ENCODE measurements at places on chromosomes 4 and X. TPM values are rescaled to one million over a fixed set of nuclear protein-coding genes. Genes with fewer than 3 reads are reported as not detected.

PCDH11X gene
- total RNA-seq = not detected

MAGEA1 gene
- not detected for total RNA-seq

DNA sequence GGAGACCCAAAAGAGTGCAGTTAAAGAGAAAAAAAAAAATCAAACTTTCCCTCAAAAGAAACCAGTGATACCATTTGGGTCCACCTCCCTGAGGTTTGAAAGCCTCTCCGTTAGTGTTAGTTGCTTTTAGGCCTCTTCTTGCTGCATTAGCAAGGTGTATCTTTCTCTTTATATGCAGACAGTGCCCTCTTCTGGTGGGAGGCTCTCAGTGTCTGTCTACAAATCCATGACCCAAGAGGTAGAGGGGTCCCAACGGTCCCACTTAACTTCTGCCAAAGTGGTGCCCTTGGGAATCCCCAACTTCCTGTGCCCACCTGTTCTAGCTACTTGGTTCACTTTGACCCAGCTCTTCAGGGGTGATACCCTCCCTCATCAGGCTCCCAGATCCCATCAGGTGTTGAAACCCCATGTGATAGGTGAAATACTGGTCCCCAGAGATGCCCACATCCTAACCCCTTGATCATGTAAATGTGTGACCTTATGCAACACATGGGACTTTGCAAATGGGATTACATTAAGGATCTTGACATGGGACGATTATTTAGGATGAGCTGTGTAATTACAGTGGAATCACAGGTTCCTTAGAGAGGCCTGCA lies 63.7 kb upstream of the CD99 start:
- no peak overlapping the region for H3K4me3 ChIP-seq
- DNase-seq = peak; percentile 69
- H3K27ac ChIP-seq = peak overlapping the region; percentile 56
- H3K36me3 ChIP-seq = peaks cover 90% of the 10 kb centered on the region
- peaks cover 52% of the 10 kb centered on the region for H3K4me1 ChIP-seq
- no peaks in the 10 kb centered on the region for H3K27me3 ChIP-seq

- DNase-seq = no peak
- no peak overlapping the region for H3K27ac ChIP-seq
- no peaks in the 10 kb centered on the region for H3K4me1 ChIP-seq
- no peak overlapping the region for H3K4me3 ChIP-seq
- peaks cover 8% of the 10 kb centered on the region for H3K36me3 ChIP-seq
- no peaks in the 10 kb centered on the region for H3K27me3 ChIP-seq
Measured at GRCh38 chrX:81301877-81302276, 100.0 kb downstream of the SH3BGRL start.

GRCh38 chr4:89294573-89295269 lies 12.9 kb downstream of the GPRIN3 start:
- peak overlapping the region; percentile 96 for H3K27ac ChIP-seq
- peak; percentile 47 for DNase-seq
- peaks cover 63% of the 10 kb centered on the region for H3K36me3 ChIP-seq
- H3K27me3 ChIP-seq = no peaks in the 10 kb centered on the region
- peak overlapping the region; percentile 60 for H3K4me3 ChIP-seq

- H3K4me3 ChIP-seq = no peak overlapping the region
- H3K36me3 ChIP-seq = peaks cover 33% of the 10 kb centered on the region
- H3K4me1 ChIP-seq = no peaks in the 10 kb centered on the region
- no peak for DNase-seq
Measured at GRCh38 chr4:169557061-169557636, 55.2 kb downstream of the NEK1 start.

DNA sequence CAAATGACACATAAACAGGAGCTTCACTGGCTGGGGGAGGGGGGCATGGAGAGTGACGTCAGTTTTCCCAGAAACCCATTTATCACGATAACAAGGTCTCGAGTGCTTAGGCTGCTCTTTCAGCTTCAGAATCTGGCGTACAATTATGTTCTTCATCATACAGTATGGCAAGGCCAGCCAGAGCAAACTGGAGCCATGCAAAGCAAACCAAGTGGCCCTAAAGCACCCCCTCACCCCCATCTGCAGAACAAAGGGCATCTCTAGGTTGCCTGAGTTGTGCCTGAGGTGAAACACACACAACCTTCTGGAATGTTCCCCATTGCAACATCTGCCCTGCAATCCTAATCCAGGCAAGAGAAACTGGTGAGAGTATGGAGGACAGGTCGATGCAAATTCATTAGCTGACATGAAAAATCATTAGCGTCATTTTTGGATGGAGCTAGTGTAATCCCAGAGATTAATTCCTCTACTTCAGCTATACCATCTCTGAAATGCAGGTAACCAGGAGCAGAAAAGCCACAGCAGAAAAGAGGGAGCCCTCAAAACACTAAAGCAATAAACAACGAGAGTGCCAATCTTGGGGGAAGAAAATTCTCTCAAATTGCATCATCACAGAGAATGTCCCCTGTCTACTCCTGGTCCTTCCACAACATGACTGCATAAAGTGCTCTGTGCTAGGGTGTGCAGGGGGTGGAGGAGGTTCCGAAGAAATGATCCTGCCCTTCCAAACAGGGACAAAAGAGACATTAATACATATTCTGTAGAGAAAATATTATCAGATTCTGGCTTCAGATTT lies 1.8 kb downstream of the SEPTIN6 start:
- H3K27me3 ChIP-seq = no peaks in the 10 kb centered on the region
- H3K4me3 ChIP-seq = peak overlapping the region; percentile 92
- H3K4me1 ChIP-seq = peaks cover 38% of the 10 kb centered on the region
- DNase-seq = peak; percentile 74
- H3K27ac ChIP-seq = peak overlapping the region; percentile 99

GRCh38 chr4:104163820-104164219 lies 330.9 kb downstream of the CXXC4 start:
- no peaks in the 10 kb centered on the region for H3K36me3 ChIP-seq
- H3K4me3 ChIP-seq = no peak overlapping the region
